Right atrium auricular region (tissue), 2 donors: ENCODE measurements at places on chromosomes 11 and 22. TPM values are rescaled to one million over a fixed set of nuclear protein-coding genes. Genes with fewer than 3 reads are reported as not detected.

DNA sequence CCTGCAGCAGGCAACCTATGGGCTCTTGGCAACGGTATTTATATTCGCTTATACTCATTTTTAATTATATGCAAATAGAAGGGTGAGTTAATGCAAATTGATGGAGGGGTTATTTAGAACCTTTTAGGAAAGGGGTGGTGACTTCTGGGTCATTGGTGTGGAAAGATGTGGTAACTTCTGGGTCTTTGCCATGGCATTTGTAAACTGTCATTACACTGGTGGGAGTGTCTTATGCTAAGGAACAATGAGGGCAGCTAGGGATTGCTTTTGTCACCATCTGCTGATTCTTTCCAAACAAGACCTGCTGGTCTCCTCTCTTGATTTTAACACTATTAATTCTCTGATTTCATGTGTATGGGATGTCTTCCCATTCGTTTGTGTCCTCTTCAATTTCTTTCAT is 11.7 kb upstream of the KAT5 start:
- no peak overlapping the region for H3K27ac ChIP-seq
- no peak overlapping the region for H3K4me3 ChIP-seq
- no peaks in the 10 kb centered on the region for H3K27me3 ChIP-seq
- H3K36me3 ChIP-seq: no peaks in the 10 kb centered on the region

DNA sequence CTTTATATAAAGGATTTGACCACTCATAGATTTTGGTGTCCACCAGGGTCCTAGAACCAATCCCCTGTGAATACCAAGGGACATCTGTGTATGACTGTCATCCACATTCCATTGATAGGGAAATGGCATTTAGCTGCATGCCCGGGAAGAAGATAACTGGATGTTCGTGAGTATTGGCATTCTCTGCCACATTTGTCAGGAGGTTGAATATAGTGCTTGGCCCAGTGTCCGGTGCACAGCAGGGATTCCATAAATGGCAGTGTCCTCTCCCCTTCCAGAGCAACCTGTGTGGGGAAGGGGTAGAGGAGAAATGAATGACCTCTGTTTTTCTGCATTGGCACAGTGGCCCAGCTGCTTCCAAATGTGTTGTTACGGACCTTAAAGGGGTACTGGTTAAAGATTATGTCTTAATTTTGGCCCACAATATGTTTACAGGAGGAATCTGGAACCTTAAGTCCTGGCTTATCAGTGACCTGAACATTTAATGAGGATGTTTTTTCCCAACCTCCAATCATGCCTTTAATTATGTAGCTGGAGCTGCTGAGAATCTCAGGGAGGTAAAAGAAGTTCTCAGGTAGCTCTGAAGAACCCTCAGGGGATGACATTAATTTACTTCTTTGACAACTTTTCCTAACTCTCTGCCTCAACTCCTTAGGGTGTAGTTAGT is 33.6 kb upstream of the OR4B1 start:
- no peak for DNase-seq
- no peaks in the 10 kb centered on the region for H3K36me3 ChIP-seq
- peak overlapping the region; percentile 84 for H3K27ac ChIP-seq
- H3K27me3 ChIP-seq: no peaks in the 10 kb centered on the region

- H3K36me3 ChIP-seq: peaks cover 45% of the 10 kb centered on the region
- peak; percentile 86 for DNase-seq
- no peak overlapping the region for H3K27ac ChIP-seq
- no peak overlapping the region for H3K4me3 ChIP-seq
Measured at GRCh38 chr11:8099291-8099899, 18.4 kb downstream of the TUB start.

DNA sequence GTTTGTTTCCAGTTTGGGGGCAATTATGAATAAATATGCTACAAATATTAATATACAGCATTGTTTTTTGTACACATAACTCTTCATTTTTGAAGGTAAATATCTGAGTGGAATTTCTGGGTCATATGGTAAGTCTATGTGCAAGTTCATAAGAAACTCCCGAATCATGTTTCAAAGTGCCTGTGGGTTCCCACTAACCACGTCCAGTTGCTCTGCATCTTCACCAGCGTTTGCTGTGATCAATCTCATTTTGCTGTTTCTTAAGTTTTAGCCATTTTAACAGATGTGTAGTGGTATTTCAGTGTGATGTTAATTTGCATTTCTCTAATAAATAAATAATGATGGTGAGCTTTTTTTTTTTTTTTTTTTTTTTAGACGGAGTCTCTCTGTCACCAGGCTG is 14.2 kb upstream of the CSRP3 start:
- no peaks in the 10 kb centered on the region for H3K27me3 ChIP-seq
- no peaks in the 10 kb centered on the region for H3K36me3 ChIP-seq
- H3K4me1 ChIP-seq: no peaks in the 10 kb centered on the region
- no peak overlapping the region for H3K4me3 ChIP-seq
- no peak overlapping the region for H3K27ac ChIP-seq

- no peaks in the 10 kb centered on the region for H3K36me3 ChIP-seq
- peaks cover 72% of the 10 kb centered on the region for H3K27me3 ChIP-seq
- no peak overlapping the region for H3K27ac ChIP-seq
- DNase-seq: no peak
- no peak overlapping the region for H3K4me3 ChIP-seq
Measured at GRCh38 chr11:31826536-31827438, 15.7 kb upstream of the PAX6 start.

DNA sequence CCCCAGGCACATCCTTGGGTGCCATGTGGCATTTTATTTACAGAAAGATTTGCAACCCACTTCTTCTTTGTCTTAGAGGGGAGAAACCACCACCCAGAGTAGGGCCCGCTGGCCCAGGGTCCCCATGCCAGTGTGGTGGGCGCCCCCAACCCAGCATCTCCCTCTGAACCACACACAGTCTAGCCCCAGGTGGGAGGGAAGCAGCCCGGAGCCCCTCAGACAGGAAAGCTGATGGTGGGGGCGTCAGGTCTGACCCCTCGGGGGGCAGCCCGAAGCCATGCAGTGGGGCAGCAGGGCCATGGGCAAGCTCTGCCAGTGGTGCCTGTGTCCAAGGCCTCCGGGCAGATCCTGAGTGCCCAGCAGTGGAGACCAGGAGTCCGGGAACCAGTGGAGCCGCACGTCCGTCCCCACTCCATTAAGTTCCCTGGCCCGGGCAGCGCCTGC is 11.7 kb downstream of the TRPM5 start:
- H3K27me3 ChIP-seq: no peaks in the 10 kb centered on the region
- no peak overlapping the region for H3K4me3 ChIP-seq
- DNase-seq: no peak
- no peak overlapping the region for H3K27ac ChIP-seq

GRCh38 chr11:19321351-19321750 is 80.6 kb upstream of the E2F8 start:
- H3K27me3 ChIP-seq: no peaks in the 10 kb centered on the region
- H3K4me1 ChIP-seq: peaks cover 8% of the 10 kb centered on the region
- no peak overlapping the region for H3K4me3 ChIP-seq
- no peak for DNase-seq
- no peaks in the 10 kb centered on the region for H3K36me3 ChIP-seq

DNA sequence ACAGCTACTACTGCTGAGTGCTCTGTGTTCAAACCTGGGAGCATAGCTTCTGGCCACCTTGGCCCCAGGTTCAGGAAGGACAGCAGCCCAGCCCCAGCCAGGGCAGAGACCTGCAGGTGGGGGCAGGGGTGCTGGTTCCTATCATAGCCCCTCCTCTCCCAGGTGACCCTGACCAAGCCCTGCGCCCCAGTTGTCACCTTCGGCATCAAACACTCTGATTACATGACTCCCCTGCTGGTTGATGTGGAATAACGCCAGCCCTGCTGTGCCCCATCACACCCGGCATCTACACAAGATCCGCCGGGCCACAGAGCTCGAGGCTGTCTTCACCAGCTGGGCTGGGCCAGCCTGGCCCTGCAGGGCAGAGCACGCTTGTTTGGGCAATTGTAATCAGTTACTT is 6.9 kb downstream of the SCGB1C1 start:
- H3K4me1 ChIP-seq: no peaks in the 10 kb centered on the region
- H3K27ac ChIP-seq: no peak overlapping the region
- no peak for DNase-seq
- peaks cover 29% of the 10 kb centered on the region for H3K36me3 ChIP-seq
- H3K4me3 ChIP-seq: no peak overlapping the region
- H3K27me3 ChIP-seq: no peaks in the 10 kb centered on the region

DNA sequence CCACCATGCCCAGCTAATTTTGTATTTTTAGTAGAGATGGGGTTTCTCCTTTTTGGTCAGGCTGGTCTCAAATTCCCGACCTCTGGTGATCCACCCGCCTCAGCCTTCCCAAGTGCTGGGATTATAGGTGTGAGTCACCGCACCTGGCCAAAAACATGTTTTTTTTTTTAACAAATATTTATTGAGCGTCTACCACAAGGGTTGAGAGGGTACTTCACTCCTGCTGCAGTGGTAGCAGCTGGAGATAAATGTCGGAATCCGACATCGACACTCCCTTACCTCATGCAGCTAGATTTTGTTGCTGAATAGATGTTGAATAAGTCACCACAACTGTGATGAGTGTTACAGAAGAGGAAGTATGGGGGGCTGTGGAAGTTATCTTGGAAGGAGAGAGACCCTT is 971 bp downstream of the DNAJB13 start:
- no peaks in the 10 kb centered on the region for H3K4me1 ChIP-seq
- no peak overlapping the region for H3K4me3 ChIP-seq
- no peak overlapping the region for H3K27ac ChIP-seq
- H3K36me3 ChIP-seq: no peaks in the 10 kb centered on the region
- H3K27me3 ChIP-seq: no peaks in the 10 kb centered on the region

DNA sequence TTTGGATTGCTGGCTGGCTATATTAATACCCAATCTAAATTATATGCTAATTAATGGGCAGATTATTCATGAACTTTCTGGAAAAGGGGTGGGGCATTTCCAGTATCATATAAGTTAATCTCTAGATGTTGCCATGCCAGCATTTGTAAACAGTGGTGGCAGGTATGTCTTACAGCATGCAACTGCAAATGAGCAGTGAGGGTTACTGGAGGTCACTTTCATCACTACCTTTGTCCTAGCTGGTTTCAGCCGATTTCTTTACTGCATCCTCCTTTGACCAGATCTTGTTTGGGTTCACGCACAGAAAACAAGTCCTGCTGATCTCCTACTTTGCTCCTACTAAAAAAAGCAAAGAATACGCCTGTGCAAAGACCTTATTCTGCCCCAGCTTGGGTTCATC is 89.1 kb upstream of the USP47 start:
- H3K36me3 ChIP-seq: no peaks in the 10 kb centered on the region
- H3K4me1 ChIP-seq: no peaks in the 10 kb centered on the region
- H3K4me3 ChIP-seq: no peak overlapping the region

DNA sequence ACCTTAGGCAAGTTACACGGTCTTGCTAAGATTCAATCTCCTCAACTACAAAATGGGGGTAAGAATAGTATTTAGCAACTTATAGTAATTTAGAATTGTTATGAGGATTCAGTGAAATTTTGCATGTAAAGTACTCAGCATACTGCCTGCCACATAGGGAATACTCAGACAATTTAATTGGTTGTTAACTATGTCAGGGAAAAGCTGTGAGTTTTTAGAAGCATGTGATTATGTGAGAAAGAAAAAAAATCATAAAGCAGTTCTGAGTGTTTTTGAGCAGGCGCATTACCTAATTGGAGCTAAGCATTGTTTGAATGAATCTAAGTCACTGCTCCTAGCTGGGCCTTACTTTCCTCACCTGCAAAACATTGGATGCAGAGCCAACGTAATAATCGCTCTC is 287.3 kb upstream of the MTNR1B start:
- H3K27ac ChIP-seq: no peak overlapping the region
- no peaks in the 10 kb centered on the region for H3K27me3 ChIP-seq
- H3K4me3 ChIP-seq: no peak overlapping the region
- H3K4me1 ChIP-seq: peaks cover under 1% of the 10 kb centered on the region

GRCh38 chr11:62988276-62988675 is 3.5 kb upstream of the SLC22A6 start:
- H3K27ac ChIP-seq: no peak overlapping the region
- no peak overlapping the region for H3K4me3 ChIP-seq
- H3K36me3 ChIP-seq: no peaks in the 10 kb centered on the region
- H3K4me1 ChIP-seq: no peaks in the 10 kb centered on the region
- no peaks in the 10 kb centered on the region for H3K27me3 ChIP-seq

GRCh38 chr11:33667819-33668467 is 32.7 kb downstream of the C11orf91 start:
- H3K27me3 ChIP-seq: no peaks in the 10 kb centered on the region
- H3K4me1 ChIP-seq: no peaks in the 10 kb centered on the region
- H3K4me3 ChIP-seq: no peak overlapping the region
- no peaks in the 10 kb centered on the region for H3K36me3 ChIP-seq
- H3K27ac ChIP-seq: no peak overlapping the region
- DNase-seq: peak; percentile 13

GRCh38 chr22:44026630-44027511 is 2.8 kb downstream of the PARVB start:
- no peaks in the 10 kb centered on the region for H3K27me3 ChIP-seq
- peak; percentile 93 for DNase-seq
- H3K27ac ChIP-seq: peak overlapping the region; percentile 87
- no peaks in the 10 kb centered on the region for H3K36me3 ChIP-seq

- H3K36me3 ChIP-seq: no peaks in the 10 kb centered on the region
- H3K4me3 ChIP-seq: no peak overlapping the region
- no peaks in the 10 kb centered on the region for H3K27me3 ChIP-seq
- DNase-seq: no peak
- no peaks in the 10 kb centered on the region for H3K4me1 ChIP-seq
- H3K27ac ChIP-seq: no peak overlapping the region
Measured at GRCh38 chr22:19806213-19807160, 45.9 kb downstream of the TBX1 start.

- H3K4me1 ChIP-seq: no peaks in the 10 kb centered on the region
- no peak overlapping the region for H3K27ac ChIP-seq
- H3K27me3 ChIP-seq: no peaks in the 10 kb centered on the region
- DNase-seq: no peak
Measured at GRCh38 chr11:86103808-86104207, 34.9 kb upstream of the PICALM start.

Gene C11orf42
- total RNA-seq: not detected

Gene SCGB1C1
- total RNA-seq: not detected

Gene IMMP1L
- total RNA-seq: 9.1 TPM

Gene SLC22A8
- total RNA-seq: not detected

Gene WT1
- 8.1 TPM for total RNA-seq

Gene UPK3A
- not detected for total RNA-seq

Gene CASP5
- not detected for total RNA-seq

Gene GGTLC3
- not detected for total RNA-seq
